ENCODE measurements at places on chromosomes 11 and 22.
A peak's percentile ranks its signal among the peaks of the same experiment; 100 is the strongest.

GRCh38 chr11:116042146-116042545, 537.9 kb upstream of the CADM1 start:
- DNase-seq = no peak

GRCh38 chr11:58647866-58648265, 25.4 kb downstream of the CNTF start:
- no peak for DNase-seq

DNA sequence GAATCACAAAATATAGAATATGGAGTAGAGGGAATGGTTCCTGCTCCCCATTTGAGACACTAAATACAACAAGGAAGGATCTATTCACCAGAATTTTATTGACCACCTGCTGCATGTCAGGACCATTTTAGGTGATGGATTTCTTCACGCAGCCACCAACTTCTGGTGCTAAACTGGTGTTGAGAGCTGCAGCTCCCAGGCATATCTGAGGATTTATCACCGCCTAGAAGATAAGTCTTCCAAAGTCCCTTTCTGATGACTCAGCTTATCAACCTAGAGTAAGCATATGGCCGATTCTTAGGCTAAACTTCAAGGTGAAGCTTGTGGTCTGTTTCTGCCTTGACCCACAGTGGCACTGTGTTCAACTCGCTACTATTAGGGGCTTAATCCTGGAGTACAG, 6.7 kb downstream of the DDI1 start:
- no peak for DNase-seq

- DNase-seq = no peak
Measured at GRCh38 chr11:126647735-126648134, 292.2 kb downstream of the ST3GAL4 start.

DNA sequence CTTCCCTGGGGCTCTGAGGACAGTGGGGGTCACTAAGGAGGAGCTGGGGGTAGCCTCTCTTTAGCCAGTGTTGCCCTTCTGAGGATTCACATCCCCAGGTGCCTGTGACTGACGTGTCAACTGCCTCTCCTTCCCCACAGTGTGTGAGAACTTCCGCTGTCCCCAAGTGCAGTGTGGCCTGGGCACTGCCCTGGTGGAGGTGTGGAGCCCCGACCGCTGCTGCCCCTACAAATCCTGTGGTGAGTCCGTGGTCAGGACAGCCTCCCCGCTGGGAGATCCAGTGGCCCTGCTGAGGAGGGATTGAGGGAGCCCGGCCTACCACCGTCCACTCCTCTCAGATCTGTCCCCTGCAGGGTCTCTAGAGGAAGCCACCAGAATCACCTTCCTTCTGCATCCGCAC, 81.1 kb upstream of the MYOD1 start:
- no peak for DNase-seq

- no peak for DNase-seq
Measured at GRCh38 chr11:18668131-18668530, 30.4 kb upstream of the TMEM86A start.

DNA sequence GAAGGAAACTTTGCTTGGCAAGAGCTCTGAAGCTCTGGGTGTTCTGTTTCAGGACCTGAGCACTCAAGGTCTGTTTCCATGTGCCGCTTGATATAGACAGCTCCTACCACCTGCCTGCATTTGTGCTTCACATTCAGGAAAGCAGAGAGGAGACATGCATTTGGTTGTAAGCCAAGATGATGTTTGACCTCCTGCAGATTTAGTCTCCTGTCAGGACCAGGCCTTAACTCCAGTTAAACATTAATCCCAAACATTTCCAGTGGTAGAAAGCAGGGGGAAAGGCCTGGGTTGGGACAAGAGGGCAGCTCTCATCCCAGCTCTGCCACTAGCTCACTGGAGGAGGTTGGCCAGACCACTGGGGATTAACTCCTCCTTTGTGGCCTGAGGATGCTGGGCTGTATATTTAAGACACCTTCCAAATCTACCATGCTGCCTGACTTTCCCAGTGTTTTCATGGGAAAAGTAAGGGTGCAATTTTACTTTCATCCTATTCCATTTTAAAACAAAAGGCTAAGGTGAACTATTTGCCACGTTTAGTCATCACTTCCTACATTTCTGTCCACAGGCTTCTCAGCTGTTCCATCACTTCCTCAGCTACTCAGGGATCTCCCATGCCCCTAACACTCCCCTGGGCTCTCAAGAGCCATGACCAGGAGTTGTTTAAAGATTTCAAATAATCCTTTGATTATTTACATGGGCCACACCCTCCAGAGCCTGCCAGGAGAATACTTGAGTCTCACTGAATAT, 80.9 kb downstream of the INSC start:
- peak; percentile 35 for DNase-seq

DNA sequence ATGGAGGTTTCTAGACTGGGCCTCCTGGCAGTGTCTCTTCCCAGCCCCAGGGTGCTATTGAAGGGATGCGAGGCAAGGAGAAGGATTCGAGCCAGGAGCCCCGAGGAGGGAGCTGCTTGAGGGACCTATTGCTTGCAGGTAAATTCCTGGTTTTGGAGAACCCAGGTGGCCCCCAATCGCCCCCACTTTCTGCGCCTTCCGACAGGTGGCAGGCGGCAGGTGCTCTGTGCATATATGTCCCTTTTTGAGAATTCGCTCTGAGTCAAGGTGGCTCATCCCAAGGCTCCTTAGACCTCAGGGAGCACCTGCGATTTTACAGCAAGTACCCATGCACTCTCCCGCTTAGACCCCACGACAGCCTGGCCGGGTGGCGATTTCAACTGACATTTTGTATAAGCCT, 40.3 kb upstream of the SHISAL1 start:
- DNase-seq = no peak

DNA sequence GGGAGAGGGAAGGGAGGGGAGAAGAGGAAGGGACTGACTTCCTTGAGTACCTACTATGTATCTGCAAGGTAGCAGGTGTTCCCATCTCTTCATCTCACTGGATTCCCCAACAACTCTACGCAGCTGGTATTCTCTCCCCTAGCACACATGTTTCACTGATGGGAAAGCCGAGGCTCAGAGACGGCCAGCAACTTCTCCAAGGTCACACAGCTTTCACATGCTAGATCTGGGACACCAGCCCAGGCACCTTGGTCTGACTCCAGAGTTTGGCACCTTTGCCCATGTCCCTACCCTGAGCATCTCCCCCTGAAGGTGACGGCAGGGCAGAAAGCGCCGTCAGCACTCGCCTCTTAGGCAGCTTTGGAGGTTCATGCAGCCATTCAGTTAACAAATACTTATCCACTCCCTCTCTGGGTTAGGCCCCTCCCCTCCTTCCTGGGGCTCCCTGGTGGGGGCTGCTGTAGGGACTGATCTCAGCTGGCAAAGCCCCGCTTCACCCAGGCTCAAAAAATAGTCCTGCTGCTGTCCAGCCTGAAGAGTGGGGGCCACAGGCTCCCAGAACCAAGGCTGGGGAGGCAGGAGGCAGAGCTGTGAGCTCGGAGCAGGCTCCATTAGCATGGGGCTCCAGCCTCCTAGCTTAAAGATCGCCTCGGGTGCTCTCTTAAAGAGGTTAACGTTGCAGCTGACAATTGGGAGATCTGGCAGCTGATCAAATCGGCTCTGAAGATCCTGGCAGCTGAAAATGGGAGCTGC, 79.4 kb downstream of the IGLL1 start:
- no peak for DNase-seq

- no peak for DNase-seq
Measured at GRCh38 chr22:29408940-29409339, 20.6 kb upstream of the AP1B1 start.

- no peak for DNase-seq
Measured at GRCh38 chr11:85301895-85302678, 325.1 kb downstream of the DLG2 start.

DNA sequence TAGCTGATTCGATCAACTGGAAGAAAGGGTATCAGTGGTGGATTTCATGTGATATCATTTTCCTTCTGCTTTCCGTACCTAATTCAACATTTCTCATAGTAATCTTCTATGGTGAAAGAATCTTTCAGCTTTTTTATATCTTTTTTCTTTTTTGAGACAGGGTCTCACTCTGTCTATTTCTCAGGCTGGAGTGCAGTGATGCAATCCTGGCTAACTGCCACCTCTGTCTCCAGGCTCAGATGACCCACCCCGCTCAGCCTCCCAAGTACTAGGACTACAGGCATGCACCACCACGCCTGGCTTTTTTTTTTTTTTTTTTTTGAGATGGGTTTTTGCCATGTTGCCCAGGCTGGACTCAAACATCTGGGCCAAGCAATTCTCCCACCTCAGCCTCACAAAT, 18.6 kb upstream of the CHORDC1 start:
- no peak for DNase-seq
